ENCODE measurements at places on chromosomes 12 and 14.

GRCh38 chr12:2970744-2971143 is 11.5 kb downstream of the TEAD4 start:
- DNase-seq, result no peak

DNA sequence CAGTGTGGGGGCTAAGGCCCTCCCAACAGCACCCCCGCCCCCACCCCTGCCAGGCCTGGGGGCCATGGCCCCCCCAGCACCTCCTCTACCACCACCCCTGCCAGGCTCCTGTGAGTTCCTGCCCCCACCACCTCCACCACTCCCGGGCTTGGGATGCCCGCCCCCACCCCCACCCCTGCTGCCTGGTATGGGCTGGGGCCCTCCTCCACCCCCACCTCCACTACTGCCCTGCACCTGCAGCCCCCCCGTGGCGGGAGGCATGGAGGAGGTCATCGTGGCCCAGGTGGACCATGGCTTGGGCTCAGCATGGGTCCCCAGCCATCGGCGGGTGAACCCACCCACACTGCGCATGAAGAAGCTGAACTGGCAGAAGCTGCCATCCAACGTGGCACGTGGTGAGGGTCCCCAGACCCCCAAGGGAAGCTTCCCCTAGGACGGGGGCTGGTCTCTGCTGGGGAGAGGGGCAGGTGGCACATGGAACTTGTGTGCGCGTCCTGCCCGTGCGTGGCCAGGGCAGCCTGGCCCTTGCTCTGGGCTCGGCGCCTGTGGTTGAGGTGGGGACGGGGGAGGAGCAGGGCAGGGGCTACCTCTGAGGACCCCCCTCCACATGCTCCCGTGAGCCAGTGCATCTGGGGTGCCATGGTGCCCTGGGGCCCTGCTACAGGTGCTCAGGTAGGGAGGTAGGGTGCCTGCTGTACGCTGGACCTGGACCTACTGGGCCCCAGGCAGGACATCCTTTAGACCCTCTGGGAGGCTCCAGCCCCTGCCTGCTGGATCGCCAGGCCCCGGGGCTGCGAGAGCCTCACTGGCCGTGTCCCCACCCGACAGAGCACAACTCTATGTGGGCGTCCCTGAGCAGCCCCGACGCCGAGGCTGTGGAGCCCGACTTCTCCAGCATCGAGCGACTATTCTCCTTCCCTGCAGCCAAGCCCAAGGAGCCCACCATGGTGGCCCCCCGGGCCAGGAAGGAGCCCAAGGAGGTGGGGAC is 16.1 kb upstream of the ADSS1 start:
- no peak for DNase-seq

DNA sequence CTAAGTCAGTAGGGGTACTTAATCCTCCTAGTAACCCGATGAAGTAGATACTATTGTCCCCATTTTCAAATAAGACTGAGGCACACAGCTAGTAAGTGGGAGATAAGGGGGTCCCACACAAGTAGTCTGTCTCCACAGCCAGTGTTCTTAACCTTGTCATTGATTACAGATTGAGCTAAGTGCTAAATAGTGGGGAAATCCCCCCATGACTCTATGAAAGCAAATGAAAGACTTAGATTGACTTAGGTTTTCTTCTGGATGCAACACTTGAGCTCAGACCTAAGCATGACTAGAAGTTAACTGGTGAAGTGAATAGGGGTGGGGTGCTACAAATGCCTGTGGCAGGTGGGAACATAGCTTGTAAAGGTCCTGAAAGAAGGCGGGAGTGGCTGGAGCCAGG is 73.8 kb downstream of the SYNE2 start:
- DNase-seq, result no peak

DNA sequence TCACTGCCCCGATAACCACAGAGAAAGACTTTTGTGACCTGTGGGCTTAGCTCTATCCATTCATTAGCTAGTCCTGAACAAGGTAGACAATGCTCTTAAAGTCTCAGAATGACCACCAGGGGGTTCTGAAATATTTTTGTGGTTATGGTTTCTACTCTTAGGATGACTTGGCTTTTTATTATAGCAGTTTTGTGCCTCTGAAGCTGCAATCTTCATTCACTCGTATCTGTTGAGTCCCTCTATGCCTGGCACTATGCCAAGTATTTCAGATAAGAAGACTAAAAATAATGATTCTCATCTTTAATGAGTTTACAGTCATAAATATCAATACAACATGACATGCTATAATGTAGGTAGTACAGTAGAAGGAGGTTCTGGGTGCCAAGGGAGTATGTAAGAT is 130.8 kb upstream of the TRHDE start:
- DNase-seq, result no peak

GRCh38 chr12:49828133-49829091 is at the start of gene NCKAP5L:
Gene NCKAP5L, minus strand, starts transcription at chr12:49828413. Its CDS starts 24,369 bp downstream, at chr12:49804044.
- peak; percentile 89 for DNase-seq

GRCh38 chr12:3432176-3432742 is 58.7 kb upstream of the PRMT8 start:
- no peak for DNase-seq

GRCh38 chr12:193261-193660 is 20.7 kb downstream of the SLC6A12 start:
- DNase-seq, result no peak

- no peak for DNase-seq
These were observed 20.5 kb downstream of the SOAT2 start for GRCh38 chr12:53123578-53124351.

All from NCI-H748 treated with DMSO at 0.1 percent for 48 hours (cell line).